ENCODE measurements at places on chromosomes 1 and 21. TPM values are rescaled to one million over a fixed set of nuclear protein-coding genes. Genes with fewer than 3 reads are reported as not detected.

- no peak for DNase-seq
Observed at GRCh38 chr1:26704629-26705028, 8.8 kb downstream of the ARID1A start.

- DNase-seq = no peak
Observed at GRCh38 chr21:45514311-45515021, 27.8 kb downstream of the SLC19A1 start.

- DNase-seq = no peak
Observed at GRCh38 chr21:25970254-25970930, 200.2 kb downstream of the APP start.

- no peak for DNase-seq
Observed at GRCh38 chr1:152912900-152913299, 4.6 kb downstream of the IVL start.

GRCh38 chr1:17016317-17016661, 4.6 kb upstream of the ATP13A2 start:
- DNase-seq = no peak

- DNase-seq = no peak
Observed at GRCh38 chr1:81920886-81921285, 120.2 kb downstream of the ADGRL2 start.

DNA sequence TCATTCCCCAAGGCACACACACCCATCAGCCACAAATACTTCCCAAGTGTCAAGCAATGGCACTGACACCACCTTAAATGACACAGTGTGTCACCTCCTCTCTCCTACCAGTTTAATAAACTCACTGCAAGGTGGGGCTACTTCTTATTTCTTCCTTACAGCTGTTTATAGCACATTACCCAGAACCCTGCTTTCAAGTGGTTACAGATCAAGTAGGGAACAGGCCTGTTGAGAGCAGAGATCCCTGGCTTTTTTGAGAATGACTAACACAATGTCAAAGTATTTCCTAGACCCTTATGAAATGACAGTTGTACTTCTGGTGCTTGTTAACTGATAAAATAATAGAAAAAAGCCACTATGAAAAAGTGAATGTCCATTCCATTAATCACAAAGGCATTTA, 19.8 kb downstream of the ZBTB17 start:
- no peak for DNase-seq

DNA sequence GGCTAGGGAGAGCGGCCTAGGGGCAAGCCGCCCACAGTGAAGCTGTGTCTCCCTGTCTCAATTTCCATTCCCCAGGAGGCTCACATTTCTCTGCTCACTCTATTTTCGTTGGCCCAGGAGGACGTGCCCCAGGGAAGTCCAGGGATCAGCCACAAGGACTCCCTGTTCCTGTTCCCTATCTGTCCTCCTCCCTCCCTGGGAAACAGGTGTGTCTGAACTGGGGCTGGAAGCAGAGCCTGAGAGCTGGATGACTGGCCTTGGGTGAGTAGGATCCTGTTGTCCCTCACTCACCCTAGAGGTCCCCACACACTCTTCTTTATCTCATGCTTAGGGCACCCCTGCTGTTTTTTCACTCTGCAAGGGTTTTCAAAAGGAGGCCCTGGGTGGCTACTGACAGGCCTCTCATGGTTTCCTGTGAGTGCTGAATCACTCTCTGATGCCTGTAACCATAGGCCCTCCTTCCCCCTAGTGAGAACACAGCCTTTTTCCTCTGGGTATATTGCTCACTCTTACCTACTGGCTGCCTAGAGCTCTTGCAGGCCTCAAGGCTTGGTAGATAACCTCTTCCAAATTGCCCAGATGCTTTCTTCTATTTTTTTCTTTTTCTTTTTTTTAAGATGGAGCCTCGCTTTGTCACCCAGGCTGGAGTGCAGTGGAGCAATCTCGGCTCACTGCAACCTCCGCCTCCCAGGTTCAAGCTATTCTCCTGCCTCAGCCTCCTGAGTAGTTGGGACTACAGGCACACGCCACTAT, 3.3 kb upstream of the UTP11 start:
- no peak for DNase-seq

GRCh38 chr21:40753756-40754155, 93.2 kb downstream of the DSCAM start:
- no peak for DNase-seq

- DNase-seq = no peak
Observed at GRCh38 chr1:244221991-244222390, 170.9 kb downstream of the ZBTB18 start.

- DNase-seq = no peak
Observed at GRCh38 chr21:38289705-38290485, 33.1 kb downstream of the KCNJ15 start.

- no peak for DNase-seq
Observed at GRCh38 chr1:119102051-119102450, 38.4 kb downstream of the WARS2 start.

The RIT1 gene
- polyA plus RNA-seq = 60.3 TPM

DNA sequence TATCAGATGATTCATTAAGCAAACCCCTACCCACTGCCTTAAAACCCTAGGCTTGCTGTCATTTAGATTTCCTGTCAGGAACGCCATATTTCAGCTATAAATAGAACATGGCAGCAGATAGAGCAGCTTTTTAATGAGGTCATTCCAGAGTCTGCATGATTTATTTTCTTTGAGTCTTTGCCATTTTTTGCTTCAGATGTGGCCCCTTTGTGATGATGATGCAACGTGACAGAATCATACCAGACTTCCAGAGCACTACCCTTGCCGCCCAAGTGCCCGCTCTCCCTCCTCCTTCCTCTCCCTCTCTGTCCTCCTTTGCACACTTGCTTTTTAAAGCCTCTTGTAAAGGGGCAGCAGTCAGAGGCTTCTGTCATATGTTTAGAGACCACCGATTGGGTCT, 55.5 kb upstream of the TRIM67 start:
- DNase-seq = peak; percentile 28

The SPRR3 gene
- 0.17 TPM for polyA plus RNA-seq

- DNase-seq = peak; percentile 38
Observed at GRCh38 chr1:160376525-160377131, 9.8 kb downstream of the NHLH1 start.

GRCh38 chr1:214400131-214400530, 119.2 kb downstream of the SMYD2 start:
- DNase-seq = no peak

GRCh38 chr1:8083739-8084484, 57.8 kb upstream of the ERRFI1 start:
- no peak for DNase-seq

All from left renal cortex interstitium (tissue), 4 donors.